Activated T-cell treated with anti-CD3 and anti-CD28 coated beads, Interleukin-2, amount 50 U/mL, for 72 hours (primary cell): ENCODE measurements at places on chromosomes 2 and 18. TPM values are rescaled to one million over a fixed set of nuclear protein-coding genes. Genes with fewer than 3 reads are reported as not detected.
A peak's percentile ranks its signal among the peaks of the same experiment; 100 is the strongest.

- no peak for DNase-seq
These were observed 413.8 kb downstream of the FBXO15 start for GRCh38 chr18:73733806-73734314.

DNA sequence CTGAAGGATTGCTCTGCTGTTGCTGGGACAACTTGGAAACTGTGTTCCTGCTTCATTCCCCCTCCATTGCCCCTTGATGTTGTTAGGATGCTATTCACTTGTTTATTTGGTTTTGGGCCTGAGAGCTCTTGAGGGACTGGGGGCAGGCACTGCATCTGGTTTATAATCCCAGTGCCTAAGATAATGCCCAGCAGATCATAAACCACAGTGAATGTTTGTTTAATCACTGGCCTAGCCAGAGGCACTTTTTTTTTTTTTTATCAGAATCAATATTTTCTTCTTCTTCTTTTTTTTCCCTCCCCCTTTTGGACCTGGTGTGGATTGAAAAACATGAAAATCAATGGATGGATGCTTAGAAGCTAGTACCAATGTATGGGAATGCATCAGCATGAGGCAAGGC lies 38.1 kb downstream of the KCNS3 start:
- no peak for DNase-seq

DNA sequence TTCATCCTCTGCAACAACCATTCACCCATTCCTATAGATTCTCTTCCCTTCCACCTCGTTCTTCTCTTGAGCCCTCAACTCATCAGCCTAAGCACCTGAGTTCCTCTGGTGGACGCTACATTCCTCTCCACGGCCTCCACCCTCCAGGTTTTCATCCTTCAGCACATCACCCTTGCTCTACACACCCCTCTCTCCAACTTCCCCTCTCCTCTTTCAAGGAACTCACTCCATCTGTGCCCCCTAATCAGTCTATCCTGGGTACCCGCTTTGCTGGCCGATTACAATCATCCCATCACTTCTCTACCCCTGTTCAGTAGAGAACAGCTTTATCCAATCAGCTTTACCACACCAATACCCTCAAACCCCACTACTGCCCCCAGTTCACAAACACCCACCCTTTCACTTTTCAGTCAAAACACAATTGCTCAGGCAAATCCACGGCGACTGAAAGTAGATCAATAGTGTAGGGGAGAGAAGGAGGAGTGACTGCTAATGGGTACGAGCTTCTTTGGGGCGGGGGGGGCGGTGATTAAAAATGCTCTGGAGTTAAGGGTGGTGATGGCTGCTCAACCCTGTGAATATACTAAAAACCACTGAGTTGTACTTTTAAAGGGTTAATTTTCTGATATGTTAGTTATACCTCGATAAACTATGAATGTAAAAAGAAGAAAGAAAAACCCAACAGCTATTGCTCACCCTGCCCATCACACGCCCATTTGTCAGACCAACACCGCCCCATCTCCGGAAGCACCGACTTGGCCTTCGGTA lies 857 bp downstream of the DYM start:
- peak; percentile 54 for DNase-seq

NLRC4 gene
- 0.58 TPM for total RNA-seq
